ENCODE measurements at places on chromosomes 13 and 19.

- no peak for DNase-seq
These were observed 3.6 kb upstream of the N4BP2L2 start for GRCh38 chr13:32542221-32542620.

DNA sequence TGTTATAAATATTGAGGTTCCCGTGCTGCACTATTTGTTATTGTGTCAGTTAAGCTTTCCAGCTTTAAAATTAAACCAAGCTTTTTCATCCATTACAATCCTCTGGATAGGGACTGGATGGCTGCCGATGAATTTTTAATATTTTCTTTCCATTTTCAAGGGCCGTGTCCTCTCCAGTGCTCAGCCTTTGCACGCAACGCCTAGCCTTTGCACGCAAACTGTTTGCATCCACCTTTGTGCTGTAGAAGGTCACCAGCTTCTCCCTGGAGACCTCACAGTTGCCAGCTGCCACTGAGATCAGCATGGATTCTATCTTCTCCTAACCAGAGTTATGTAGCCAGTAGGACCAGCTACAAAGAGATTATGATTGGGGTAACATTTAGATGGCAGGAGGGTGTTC is 240.5 kb downstream of the SLC7A1 start:
- DNase-seq = no peak

- DNase-seq = no peak
These were observed 2.1 kb downstream of the IFNL2 start for GRCh38 chr19:39270036-39270871.

GRCh38 chr13:19781526-19781925 is 1.2 kb downstream of the PSPC1 start:
- DNase-seq = no peak

GRCh38 chr13:112730157-112730671 is 40.4 kb downstream of the ATP11A start:
- DNase-seq = no peak

- no peak for DNase-seq
These were observed 5.5 kb upstream of the RSPH6A start for GRCh38 chr19:45820413-45821102.

DNA sequence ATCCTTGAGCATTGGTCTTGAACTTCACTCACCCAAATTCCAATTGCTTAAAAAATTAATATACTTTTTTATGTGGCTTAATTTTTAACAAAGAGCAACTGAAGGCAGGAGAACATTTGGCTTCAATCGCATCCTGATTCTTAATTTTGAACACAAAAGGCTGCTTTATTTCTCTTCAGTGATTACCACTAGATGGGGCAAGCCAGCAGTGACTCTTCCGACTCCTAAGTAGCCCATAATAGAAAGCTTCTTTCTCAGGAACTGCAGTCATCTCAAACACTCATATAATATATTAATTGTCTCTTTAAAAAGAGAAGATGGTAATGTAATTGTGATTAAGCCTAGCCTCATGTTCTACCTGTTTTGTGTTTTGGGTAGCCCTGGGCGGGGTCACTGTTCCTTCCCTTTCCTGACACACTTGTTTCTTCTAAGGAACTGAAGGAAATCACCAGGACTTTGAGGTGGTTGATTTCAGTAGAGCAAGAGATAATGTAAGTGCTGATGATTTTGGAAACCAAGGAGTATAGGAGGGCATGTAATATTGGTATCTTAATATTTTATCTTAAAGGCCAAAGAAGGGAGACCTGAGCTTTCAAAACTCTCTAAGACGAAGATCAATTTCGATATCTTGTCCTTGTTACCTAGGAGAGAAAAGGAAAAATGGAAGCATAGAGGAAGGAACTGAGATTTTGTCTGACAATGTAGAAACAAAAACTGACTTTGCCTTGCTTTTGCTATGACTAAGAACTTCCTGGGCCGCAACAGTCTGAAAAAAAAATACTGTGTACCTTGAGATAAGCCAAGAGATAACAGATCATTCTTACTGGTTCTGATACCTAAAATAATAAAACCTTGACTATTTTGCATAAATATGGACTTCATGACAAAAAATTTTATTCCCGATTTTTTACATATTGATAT is 73.1 kb downstream of the TNFSF13B start:
- DNase-seq = no peak

Measured in WERI-Rb-1 (cell line).